NCI-H1092 (cell line): ENCODE measurements at places on chromosomes 16 and 17.

GRCh38 chr17:76147211-76148014 lies 6.4 kb upstream of the FOXJ1 start:
- peak; percentile 13 for DNase-seq

DNA sequence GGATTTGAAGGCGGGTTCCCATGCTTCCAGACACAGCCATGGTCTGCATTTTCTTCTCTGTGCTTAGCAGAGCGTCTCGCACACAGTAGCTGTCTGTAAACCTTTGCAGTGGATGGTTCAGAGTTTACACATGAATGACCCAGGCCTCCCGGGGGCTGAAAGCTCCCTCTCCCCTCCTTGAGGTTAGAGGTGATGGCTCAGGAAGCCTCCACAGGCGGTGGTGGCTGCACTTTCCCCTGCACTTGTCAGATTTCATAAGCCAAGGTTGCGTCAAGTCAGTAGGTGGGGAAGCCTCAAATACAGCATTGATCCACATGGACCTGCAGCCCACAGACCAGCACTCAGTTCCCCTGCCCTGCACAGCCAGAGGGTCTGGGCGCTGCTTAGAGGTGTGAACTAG lies 211.9 kb downstream of the KATNIP start:
- no peak for DNase-seq

DNA sequence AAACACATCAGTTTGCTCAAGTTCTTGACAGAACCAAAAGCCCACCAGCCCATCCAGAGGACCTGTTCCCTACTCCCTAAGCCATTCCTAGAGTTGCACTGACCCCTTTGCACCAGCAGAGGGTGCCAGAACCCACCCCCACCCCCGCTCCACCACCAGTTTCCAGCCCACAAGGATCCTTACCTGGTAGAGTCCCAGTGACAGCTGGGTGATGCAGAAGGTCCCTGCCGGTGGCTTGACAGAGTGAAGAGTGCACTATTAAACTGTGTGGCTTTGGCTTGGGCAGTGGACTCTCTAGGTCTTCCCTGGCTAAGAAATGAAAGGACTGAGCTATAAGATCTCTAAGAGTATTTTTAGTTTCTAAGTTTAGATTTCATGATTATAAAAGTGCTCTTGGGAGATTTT lies 73.3 kb upstream of the MTMR4 start:
- DNase-seq: peak; percentile 46

GRCh38 chr16:14309906-14310305 lies 238.8 kb downstream of the MRTFB start:
- no peak for DNase-seq

DNA sequence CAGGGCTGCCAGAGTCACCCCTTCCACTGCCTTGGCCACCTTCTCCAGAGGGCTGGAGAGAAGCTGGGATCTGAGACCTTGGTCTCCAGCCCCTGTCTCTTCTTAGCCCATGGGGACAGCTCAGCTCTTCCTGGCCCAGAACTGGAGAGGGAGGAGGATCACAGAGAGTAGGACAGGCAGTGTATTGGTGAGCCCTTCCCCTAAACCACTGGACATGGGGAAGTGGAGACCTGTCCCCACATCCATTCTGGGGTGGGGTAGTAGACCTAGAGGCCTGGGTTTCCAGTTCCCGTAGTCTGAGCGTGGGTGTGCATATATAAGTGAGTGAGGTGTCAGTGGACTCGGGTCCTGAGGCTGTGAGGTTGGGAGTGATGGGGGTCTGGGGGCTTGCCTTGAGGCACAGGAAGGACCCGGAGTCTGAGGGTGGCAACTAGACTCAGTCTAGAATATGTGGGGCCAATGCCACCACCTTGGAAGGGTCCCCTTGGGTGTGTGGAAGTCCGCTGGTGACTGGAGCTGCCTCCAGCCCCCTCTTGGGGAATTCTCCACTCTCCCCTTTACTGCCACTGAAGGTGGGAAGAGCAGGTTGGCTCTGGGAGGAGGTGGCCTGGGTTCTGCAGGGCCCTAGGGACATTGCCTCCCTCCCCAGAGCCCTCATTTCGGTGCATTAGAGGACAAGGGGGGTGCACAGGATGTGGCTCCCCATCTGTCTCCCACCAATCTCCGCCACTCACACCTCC lies 19.9 kb downstream of the GJD3 start:
- DNase-seq: no peak

DNA sequence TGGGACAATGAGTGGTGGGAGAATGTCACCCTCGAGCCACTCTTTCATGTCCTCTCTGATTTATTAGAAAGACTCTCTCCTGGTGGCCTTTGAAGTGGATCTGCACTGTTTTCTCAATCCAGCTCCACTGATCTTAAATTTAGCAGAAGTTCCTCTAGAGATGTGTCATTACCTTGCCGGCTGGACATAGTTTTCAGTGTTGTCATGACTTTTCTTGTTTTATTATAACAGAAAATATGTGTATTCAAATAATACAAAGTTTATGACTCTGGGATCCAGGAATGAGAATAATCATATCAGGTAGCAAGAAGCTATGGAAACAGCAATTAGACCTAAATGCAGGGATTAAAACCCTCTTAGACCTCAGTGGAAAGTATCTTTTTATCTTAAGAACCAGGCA lies 247.5 kb upstream of the ELAC2 start:
- DNase-seq: no peak

GRCh38 chr17:28989028-28989427 lies 16.8 kb downstream of the SEZ6 start:
- no peak for DNase-seq

DNA sequence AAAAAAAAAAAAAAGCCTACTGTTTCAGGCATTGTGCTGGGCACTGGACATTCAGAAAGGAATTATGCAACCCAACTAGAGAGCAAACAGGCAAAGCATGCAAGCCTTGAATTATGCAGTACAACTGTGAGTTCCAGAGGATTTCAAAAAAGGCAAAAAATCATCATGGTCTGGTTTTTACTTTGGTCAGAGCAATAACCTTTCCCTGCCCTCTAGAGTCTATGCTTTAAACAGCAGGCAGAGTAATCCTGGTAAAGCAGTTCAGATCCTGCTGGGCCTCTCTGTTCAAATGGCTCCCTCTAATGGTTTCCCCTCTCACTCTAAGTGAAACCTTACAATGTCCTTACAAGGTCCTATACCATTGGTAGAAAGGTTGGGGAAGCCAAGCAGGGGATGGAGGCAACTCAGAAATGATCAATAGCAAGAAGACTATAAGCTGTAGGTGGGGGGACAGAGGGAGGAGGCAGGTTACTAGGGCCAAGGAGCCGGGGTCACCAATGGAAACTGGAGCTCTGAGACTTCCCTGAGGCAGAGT lies 4.6 kb upstream of the TAF15 start:
- peak; percentile 79 for DNase-seq

- no peak for DNase-seq
These were observed 1.7 kb downstream of the PRKAR1A start for GRCh38 chr17:68513932-68514331.

GRCh38 chr16:46618516-46618915 lies 2.7 kb downstream of the SHCBP1 start:
- DNase-seq: no peak

DNA sequence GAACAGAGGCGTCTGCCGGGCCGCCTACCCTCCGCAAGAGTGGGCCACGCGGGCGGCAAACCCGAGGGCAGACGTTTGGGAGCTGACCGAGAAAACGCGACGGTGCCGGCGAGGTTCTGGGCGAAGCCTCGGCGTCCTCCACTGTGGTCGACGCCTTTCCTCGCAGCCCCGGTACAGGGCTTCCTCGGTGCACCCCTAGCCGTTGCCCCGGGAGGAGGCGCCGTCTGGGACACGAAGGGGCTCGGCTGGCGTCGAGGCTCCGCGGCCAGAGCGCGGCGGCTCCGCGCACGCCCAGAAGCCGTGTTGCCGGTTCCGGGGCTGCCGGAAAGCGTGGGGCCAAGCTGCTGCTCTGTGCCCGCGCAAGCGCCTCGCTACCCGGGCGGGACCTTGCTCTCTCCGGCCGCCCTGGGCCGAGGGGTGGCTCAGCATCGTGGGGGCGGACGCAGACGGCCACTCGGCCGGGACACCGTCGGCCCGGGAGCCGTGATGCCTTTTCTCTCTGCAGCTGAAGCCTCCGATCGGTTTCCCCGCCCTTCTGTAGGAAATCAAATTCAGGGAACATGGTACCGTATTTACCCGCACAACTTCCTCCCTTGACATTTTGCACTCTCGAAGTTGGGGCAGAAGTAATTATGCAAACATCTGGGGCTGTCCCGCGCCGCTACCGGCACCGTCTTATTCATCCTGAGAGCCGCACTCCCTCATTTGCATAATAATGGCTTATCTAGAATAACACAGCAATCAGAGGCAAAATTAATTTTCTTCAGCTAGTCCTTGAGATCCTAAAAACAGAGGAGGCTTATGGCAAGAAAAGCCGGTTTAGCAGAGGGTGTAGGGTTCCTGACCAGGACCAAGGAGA lies 7.3 kb upstream of the CBX8 start:
- DNase-seq: no peak

- no peak for DNase-seq
These were observed 350.1 kb upstream of the EEF2KMT start for GRCh38 chr16:5447734-5448133.

DNA sequence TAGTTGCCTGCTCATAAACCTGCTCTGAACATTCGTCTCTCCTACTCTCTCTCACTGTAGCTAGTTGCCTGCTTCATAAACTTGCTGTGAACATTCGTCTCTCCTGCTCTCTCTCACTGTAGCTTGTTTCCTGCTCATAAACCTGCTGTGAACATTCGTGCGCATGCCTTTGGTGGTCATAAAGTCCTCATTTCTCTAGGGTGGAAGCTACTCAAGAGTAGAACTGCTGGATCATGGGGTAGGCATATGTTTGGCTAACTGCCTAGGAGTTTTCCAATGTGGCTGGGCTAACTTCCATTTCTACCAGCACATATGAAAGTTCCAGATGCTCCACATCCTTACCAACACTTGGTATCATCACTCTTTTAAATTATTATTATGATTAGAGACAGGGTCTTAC lies 174.6 kb upstream of the RPH3AL start:
- no peak for DNase-seq

- no peak for DNase-seq
These were observed 5.1 kb downstream of the UBN1 start for GRCh38 chr16:4852221-4852872.

DNA sequence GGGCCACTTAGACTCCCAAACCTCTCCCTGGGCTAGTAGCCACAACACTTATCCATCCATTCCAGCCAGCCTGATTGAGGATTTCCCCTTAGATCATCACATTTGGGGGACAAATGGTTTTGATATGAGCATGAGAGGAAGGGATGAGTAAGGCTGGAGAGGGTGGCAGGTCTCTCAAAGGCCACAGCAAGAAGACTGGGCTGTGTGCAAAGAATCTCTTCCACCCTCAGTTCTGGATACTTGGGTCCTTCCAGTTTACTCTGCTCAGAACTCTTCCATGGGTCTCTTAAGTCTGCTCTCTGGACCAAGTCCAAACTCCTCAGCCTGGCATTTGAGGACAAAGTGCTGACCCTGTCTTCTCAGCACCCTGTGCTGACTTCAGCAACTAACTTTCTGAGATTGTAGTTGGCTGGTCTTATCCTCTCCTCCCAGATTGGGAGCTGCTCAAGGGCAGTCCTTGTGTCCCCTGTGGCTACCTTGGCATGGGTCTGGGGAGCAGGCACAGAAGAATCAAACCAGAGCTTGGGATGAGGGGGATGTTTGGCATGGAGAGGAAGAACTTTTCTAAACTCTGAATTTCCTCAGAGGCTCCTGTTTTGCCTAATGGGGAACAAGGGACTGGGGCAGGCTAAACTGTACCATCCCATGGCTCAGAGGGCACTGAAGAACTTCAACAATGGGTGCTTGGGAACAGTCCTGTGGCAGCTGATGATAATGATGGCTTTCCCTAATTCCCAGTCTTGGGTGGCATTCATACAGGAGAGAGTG lies 3.1 kb upstream of the NFATC3 start:
- no peak for DNase-seq

DNA sequence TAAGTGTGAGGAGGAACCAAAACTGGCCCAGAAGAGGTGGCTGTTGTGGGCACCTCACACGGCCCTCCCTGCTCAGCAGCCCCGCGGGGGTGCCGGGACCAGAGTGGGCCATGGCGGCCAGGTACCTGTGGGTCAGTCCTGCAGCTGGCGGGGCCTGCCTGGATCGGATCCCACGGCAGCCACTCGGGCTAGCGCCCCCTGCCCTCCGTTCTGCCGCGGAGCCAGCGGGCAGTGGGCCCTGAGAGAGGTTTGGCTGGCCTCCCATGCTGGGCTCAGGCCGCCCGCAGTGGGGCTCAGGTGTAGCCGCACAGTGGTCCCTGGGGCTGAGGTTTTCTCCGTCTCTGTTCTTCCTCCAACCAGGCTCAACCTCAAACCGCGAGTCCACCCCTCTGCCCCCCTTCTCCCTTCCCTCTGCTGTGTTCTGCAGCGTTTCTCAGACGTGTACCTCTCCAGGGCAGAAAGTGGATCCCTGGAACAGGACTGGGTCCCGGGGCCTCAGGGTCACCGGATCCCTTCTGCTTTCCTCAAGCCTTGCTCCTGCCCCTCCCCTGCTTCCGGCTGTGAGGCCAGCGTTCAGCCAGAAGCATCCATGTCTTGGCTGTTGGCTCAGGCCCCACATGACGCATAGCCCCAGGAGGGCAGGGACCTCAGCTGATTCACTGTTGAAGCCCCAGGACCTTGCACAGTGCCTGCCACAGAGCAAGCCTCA lies 28.6 kb upstream of the ITGA3 start:
- DNase-seq: no peak

DNA sequence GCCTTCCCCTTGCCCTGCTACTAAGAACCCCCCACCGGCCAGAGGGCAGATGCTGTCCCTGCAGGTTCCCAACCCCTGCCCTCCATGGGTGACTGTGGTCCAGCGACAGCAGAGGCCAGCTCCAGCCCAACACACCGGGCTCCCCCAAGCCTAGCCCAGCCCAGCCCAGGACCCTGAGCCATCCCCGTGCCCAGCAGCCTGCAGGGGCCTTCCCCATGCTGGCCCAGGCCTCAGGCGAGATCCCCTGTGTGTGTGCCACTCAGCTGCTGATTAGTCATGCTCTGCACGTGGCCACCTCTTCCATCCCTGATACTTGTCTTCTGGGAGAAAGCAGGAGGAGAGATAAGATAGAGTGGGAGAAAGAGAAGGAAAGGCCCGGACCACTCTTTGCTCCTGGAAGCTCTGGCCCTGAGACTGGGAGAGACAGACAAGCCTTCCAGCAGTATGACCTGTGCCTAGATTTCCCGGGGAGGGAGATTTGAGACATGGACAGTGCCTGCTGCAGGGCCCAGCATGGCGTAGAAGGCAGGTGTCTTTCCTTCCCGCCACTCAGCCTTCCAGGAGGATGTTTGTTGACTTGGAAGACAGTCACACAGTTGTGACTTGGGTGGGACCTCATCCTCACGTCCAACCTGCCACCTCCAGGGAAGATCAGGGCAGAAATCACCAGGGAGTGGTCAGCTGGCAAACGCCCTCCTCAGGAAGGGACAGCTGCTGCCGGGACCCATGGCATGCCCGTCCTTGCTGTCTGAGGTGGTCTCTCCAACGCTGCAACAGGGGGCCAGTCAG lies 41.3 kb upstream of the RASD1 start:
- no peak for DNase-seq

- DNase-seq: peak; percentile 63
These were observed 48.0 kb upstream of the ZFHX3 start for GRCh38 chr16:73095885-73096421.

DNA sequence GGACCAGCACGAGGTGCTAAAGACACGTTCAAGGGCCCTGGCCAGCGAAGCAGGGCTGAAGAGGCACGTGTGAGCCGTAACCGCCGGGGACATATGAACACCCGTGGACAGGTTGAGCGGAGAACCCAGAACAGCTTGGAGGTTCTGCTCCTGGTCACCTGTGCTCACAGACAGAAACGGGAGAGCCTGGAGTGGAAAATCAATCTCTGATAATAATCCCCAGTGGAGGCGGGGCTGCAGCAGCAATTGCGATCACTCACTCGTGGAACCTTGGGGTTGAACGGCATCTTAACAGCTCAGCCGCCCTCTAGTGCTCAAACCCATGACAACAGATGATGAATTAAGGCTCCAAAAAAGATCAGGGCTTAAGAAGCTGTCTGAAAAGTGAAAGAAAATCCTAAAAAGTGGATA lies 25.6 kb downstream of the WIPI1 start:
- DNase-seq: no peak
